IgD-negative memory B cell (primary cell): ENCODE measurements at places on chromosomes 2 and 18. TPM values are rescaled to one million over a fixed set of nuclear protein-coding genes. Genes with fewer than 3 reads are reported as not detected.

The PCARE gene
- polyA plus RNA-seq, result not detected

The RAPH1 gene
- not detected for polyA plus RNA-seq

The FAP gene
- not detected for polyA plus RNA-seq

The PROM2 gene
- not detected for polyA plus RNA-seq

The SP140 gene
- 130 TPM for polyA plus RNA-seq

The IL1A gene
- not detected for polyA plus RNA-seq

The ALPP gene
- not detected for polyA plus RNA-seq

The TFPI gene
- 0.09 TPM for polyA plus RNA-seq

The RGPD8 gene
- polyA plus RNA-seq, result 3.8 TPM

The KCNG2 gene
- polyA plus RNA-seq, result not detected

The FAHD2B gene
- 13.6 TPM for polyA plus RNA-seq

The RFX8 gene
- not detected for polyA plus RNA-seq

The EVA1A gene
- polyA plus RNA-seq, result not detected

The ADCYAP1 gene
- not detected for polyA plus RNA-seq

The SERPINB5 gene
- polyA plus RNA-seq, result not detected

The SIX3 gene
- not detected for polyA plus RNA-seq

The SLC4A5 gene
- polyA plus RNA-seq, result 1.2 TPM

The WDSUB1 gene
- 12.3 TPM for polyA plus RNA-seq

The WDR7 gene
- 16.2 TPM for polyA plus RNA-seq

The CD8B gene
- polyA plus RNA-seq, result 1.1 TPM

The TRMT61B gene
- polyA plus RNA-seq, result 20.0 TPM

The EHD3 gene
- 31.8 TPM for polyA plus RNA-seq

The ACP1 gene
- 158 TPM for polyA plus RNA-seq

The STPG4 gene
- polyA plus RNA-seq, result not detected

The LRATD1 gene
- not detected for polyA plus RNA-seq

The GRHL1 gene
- 0.16 TPM for polyA plus RNA-seq

The INPP4A gene
- 8.2 TPM for polyA plus RNA-seq

The TWSG1 gene
- 2.9 TPM for polyA plus RNA-seq

The SERPINB12 gene
- not detected for polyA plus RNA-seq

The TMEM87B gene
- polyA plus RNA-seq, result 11.0 TPM

The DNAJC5G gene
- not detected for polyA plus RNA-seq

The CGREF1 gene
- polyA plus RNA-seq, result not detected

The MEIS1 gene
- 0.33 TPM for polyA plus RNA-seq

The RPIA gene
- 42.7 TPM for polyA plus RNA-seq

The KCNG3 gene
- not detected for polyA plus RNA-seq

The CHN1 gene
- not detected for polyA plus RNA-seq

The GCG gene
- polyA plus RNA-seq, result not detected

The VWA3B gene
- not detected for polyA plus RNA-seq

The GAD1 gene
- not detected for polyA plus RNA-seq

The UGT1A7 gene
- not detected for polyA plus RNA-seq

The SELENOI gene
- 2.6 TPM for polyA plus RNA-seq

The ITPRIPL1 gene
- polyA plus RNA-seq, result 4.4 TPM

The BCL2 gene
- polyA plus RNA-seq, result 36.2 TPM

The KCNS3 gene
- not detected for polyA plus RNA-seq

The NLRC4 gene
- 1.6 TPM for polyA plus RNA-seq

The LOXL3 gene
- polyA plus RNA-seq, result 0.74 TPM

The TMEM163 gene
- polyA plus RNA-seq, result 1.2 TPM

The NIF3L1 gene
- polyA plus RNA-seq, result 16.4 TPM
